HFFc6 (cell line): ENCODE measurements at places on chromosomes 6 and 20. TPM values are rescaled to one million over a fixed set of nuclear protein-coding genes. Genes with fewer than 3 reads are reported as not detected.

OR2H2 gene
- total RNA-seq = not detected in 3 replicates

STX11 gene
- total RNA-seq = 0.34 TPM in 2 replicates

DNA sequence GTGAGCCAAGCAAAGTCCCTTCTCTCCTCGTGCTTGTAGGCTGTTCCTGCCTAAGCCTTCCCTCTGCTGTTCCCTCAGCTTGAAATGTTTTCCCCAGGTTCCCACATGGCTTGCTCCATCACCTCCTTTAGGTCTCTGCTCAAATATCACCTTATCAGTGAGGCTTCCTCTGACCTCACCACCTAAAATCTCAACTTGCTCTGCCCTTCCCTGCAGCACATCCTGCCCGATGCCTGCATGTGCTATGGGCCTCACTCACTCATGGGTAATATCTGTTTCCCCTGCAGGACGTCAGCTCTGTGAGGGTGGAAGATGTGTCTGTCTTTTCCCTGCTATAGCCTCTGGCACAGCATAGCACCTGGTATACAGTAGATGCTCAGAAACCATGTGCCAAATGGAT lies 29.9 kb upstream of the FKBP1A start:
- H3K4me3 ChIP-seq = no peak overlapping the region
- no peaks in the 10 kb centered on the region for H3K27me3 ChIP-seq
- H3K4me1 ChIP-seq = peaks cover 40% of the 10 kb centered on the region
- H3K36me3 ChIP-seq = peaks cover 23% of the 10 kb centered on the region
- no peak overlapping the region for H3K27ac ChIP-seq

GRCh38 chr6:45538641-45539547 lies 161.2 kb upstream of the SUPT3H start:
- peaks cover 12% of the 10 kb centered on the region for H3K36me3 ChIP-seq
- peak overlapping the region; percentile 26; the same call in 1 of the 2 replicates for H3K27ac ChIP-seq
- peaks cover 2% of the 10 kb centered on the region for H3K27me3 ChIP-seq

DNA sequence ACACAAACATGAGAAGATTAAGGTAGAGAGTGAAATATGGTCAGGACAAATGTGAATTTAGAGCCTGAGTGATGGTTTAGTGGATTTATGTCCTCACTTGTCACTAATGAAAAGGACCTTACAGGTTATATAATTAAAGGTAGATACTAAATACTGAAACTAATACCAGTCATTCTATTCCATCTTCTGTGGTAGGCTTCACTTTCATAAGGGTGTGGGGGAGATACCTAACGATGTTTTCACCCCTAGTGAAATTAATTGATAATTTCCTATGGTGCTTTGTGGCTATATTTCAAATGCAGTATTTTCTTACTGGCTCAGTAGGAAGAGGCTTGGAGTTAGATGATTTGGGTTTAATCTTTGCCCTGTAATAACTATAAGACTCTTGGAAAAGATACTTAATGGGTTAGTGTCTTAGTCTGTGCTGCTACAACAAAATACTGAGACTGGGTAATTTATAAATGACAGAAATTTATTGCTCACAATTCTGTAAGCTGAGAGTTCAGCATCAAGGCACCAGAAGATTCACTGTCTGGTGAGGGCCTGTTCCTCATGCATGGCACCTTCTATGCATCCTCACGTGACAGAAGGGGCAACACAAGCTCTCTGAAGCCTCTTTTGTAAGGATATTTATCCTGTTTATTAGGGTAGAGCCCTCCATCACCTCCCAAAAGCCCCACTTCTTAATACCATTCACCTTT lies 21.3 kb downstream of the RNF217 start:
- peaks cover 86% of the 10 kb centered on the region for H3K4me1 ChIP-seq
- DNase-seq = no peak
- peak overlapping the region; percentile 87 for H3K27ac ChIP-seq
- no peaks in the 10 kb centered on the region for H3K27me3 ChIP-seq
- H3K36me3 ChIP-seq = peaks cover 39% of the 10 kb centered on the region

DNA sequence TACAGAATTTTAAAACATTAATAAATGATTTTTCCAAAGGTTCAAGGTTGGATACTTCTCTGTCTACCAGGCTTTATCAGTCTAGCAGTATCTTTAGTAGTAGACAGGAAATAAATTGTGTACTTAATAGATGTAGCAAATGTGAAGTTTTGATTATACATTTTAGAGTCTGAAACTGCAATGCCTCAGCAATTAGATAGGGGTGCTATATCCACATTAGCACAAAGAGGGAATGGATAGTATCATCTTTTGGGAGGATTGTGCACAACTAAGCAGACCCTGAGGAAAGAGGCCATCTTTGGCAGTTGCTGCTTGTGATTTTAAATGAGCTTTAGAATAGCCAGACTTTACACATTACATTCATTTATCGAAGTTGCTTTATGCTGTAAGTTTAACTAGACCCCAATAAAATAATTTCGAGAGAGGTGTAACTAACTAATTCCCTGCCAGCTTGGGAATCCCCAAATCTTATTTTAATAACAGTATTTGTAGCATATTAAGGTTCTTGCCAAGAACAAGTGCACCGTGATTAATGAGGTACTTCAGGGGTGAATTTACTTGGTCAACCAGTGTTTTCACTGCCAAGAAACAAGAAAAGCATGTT lies 2.8 kb downstream of the KCNQ5 start:
- peaks cover 26% of the 10 kb centered on the region for H3K36me3 ChIP-seq
- no peaks in the 10 kb centered on the region for H3K27me3 ChIP-seq
- H3K4me1 ChIP-seq = peaks cover 77% of the 10 kb centered on the region
- peak; percentile 42 for DNase-seq
- peak overlapping the region; percentile 27; the same call in 1 of the 2 replicates for H3K27ac ChIP-seq
